Heart left ventricle (tissue), 16 donors: ENCODE measurements at places on chromosomes 2 and 18. TPM values are rescaled to one million over a fixed set of nuclear protein-coding genes. Genes with fewer than 3 reads are reported as not detected.

DNA sequence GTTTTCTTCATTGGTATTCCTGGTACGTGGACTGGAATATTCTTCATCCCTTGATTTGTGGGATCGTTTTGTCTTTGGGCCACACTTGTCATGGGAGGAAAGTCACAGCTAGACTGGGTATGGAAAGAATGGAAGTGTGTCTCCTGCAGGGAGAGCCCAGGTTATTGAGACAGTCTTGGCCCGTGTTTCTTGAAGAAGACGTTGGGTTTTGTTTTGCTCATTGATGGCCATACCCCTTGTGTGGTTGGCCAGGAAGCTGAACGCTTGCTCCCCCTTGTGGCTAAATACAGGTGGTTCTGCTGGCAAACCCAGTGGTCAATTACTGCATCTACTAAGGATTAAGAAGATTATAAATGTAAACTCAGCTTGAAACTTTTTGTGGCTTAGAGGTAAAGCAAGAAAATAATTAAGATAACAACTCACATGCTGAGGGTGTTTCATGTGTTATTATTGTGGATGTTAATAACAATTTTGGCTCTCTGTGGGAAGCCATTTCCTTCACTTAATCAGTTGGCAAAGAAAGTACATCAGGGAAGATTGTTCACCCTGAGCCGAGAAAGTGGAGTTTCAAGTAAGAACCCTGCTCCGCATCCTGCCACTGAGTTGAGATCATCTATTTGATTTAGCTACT lies 91.8 kb downstream of the NEDD4L start:
- no peaks in the 10 kb centered on the region for H3K27me3 ChIP-seq
- no peaks in the 10 kb centered on the region for H3K4me1 ChIP-seq
- no peak overlapping the region for H3K4me3 ChIP-seq
- peak; percentile 29 for DNase-seq
- H3K36me3 ChIP-seq = no peaks in the 10 kb centered on the region
- H3K27ac ChIP-seq = no peak overlapping the region

GRCh38 chr2:86054535-86055082 lies 51.1 kb downstream of the POLR1A start:
- H3K4me3 ChIP-seq = no peak overlapping the region
- peaks cover 9% of the 10 kb centered on the region for H3K4me1 ChIP-seq
- peaks cover 20% of the 10 kb centered on the region for H3K36me3 ChIP-seq
- H3K27me3 ChIP-seq = no peaks in the 10 kb centered on the region

- no peak overlapping the region for H3K27ac ChIP-seq
- H3K4me1 ChIP-seq = peaks cover 7% of the 10 kb centered on the region
- H3K36me3 ChIP-seq = peaks cover 54% of the 10 kb centered on the region
- no peak for DNase-seq
- no peaks in the 10 kb centered on the region for H3K27me3 ChIP-seq
These were observed 21.1 kb downstream of the PER2 start for GRCh38 chr2:238267341-238267710.

GRCh38 chr2:117351396-117351795 lies 463.1 kb upstream of the DDX18 start:
- H3K36me3 ChIP-seq = no peaks in the 10 kb centered on the region
- DNase-seq = no peak
- no peak overlapping the region for H3K27ac ChIP-seq
- H3K27me3 ChIP-seq = no peaks in the 10 kb centered on the region
- no peaks in the 10 kb centered on the region for H3K4me1 ChIP-seq

DNA sequence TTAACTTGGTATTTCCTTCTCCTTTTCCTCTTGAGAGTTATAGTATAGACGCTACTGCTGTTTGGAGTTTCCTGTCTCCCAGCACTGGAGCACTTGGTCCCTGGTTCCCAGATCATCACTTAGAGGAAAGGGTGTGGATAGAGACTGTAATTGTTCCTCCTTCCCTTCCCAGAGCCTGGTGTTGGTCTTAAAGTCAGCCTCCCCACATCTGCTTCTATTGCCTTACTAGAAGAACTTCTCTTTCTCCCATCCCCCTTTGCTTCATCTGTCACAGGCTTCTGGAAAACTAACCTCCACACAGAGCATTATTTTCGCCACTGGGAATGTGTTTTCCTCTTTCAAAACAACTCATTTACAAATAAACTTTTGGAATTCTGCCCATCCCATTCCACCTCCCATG lies 131.0 kb downstream of the CCDC85A start:
- peak overlapping the region; percentile 20 for H3K27ac ChIP-seq
- H3K36me3 ChIP-seq = no peaks in the 10 kb centered on the region
- H3K4me3 ChIP-seq = no peak overlapping the region
- no peaks in the 10 kb centered on the region for H3K27me3 ChIP-seq
- no peak for DNase-seq
- no peaks in the 10 kb centered on the region for H3K4me1 ChIP-seq

DNA sequence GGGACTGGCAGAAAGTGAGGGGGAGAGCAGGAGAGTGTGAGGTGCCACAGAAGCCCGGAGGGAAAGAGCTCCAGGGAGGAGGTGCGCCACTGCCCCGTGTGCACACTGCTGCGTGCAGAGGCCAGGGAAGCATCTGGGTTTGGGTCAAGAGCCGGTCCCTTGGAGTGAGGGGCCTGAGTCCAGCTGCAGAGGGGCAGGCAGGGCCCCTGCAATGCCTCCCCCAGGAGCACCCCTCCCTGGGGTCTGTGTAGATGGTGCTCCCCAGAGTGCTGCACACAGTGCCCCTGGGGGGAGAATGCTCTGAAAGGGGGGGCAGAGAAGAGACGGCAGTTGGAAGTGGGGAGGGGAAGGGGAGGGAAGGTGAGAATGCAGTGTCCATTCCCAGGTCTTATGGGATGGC lies 3.7 kb upstream of the LIMS2 start:
- H3K27ac ChIP-seq = no peak overlapping the region
- DNase-seq = no peak
- H3K27me3 ChIP-seq = no peaks in the 10 kb centered on the region
- no peak overlapping the region for H3K4me3 ChIP-seq

The XDH gene
- 0.06 TPM for polyA plus RNA-seq

The TLX2 gene
- not detected for polyA plus RNA-seq
